ENCODE measurements at places on chromosomes 4 and X. TPM values are rescaled to one million over a fixed set of nuclear protein-coding genes. Genes with fewer than 3 reads are reported as not detected.

DNA sequence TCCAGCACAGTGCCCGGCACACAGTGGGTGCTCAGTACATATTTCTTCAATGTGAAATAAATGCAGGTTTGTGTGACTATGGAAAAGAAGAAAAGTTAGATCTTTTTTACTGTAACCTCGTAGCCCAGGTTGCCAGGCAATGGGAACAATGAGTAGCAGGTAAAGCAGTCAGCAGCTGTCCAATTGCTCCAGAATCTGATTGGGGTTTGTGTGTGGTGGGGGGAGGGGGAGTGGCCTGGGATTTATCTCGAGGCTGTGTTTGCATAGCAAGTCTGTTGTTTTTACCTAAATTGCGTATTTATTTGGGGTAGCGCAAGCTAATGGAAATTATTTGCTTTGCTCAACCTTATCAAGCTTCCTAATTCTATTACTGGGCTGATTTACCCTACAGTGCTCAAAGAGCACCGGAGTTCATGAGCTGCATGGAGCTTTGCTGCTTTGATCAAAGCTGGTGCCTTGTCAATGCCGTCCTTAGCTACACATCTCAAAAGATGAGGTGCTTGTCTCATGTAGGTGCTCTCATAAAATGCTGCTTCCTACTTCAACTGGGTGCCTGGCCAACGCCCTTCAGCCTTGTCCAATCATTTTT lies 145.0 kb upstream of the DGKK start:
- DNase-seq = no peak

GRCh38 chrX:71282514-71283402 lies 677 bp upstream of the NONO start:
- DNase-seq = no peak

- no peak for DNase-seq
Measured at GRCh38 chr4:170758988-170759387, 669.2 kb upstream of the AADAT start.

- no peak for DNase-seq
Measured at GRCh38 chrX:1743663-1744062, 128.8 kb downstream of the ASMT start.

- no peak for DNase-seq
Measured at GRCh38 chrX:136523770-136524169, 8.2 kb upstream of the VGLL1 start.

GRCh38 chr4:8387194-8387593 lies 53.3 kb downstream of the ACOX3 start:
- no peak for DNase-seq

DNA sequence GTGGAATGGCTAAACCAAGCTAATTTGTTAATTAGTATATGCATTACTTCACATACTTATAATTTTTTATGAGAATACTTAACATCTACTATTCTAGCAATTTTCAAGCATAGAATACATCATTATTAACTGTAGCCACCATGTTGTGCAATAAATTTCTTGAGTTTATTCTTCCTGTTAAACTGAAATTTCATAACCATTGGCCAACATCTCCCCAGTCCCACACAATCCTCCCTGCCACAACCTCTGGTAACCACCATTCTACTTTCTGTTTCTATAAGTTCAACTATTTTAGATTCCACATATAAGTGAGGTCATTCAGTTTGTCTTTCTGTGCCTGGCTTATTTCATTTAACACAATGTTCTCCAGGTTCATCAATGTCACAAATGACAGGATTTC lies 208.5 kb downstream of the PPP4R3C start:
- no peak for DNase-seq

- no peak for DNase-seq
Measured at GRCh38 chrX:110315551-110315950, 2.3 kb downstream of the AMMECR1 start.

- DNase-seq = peak; percentile 30
Measured at GRCh38 chr4:94621491-94622080, 136.2 kb upstream of the BMPR1B start.

DNA sequence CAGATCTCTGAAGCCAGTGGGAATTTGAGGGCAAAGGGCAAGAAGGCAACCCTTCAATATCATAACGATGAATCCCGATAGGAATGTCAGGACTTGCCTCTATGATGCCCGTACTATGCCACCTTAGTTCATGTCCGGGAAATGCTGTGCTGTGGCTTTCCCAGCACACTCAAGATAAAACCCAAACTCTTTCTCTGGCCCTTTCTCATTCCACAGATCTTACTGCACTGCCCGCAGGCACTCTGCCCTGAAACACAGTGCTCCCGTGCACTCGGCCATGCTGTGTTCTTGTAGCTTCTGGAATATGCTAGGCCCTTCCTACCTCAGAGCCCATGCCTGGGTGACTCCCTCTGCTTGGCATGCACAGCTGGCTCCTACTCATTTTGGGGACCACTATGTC lies 26.3 kb downstream of the SORCS2 start:
- no peak for DNase-seq

DNA sequence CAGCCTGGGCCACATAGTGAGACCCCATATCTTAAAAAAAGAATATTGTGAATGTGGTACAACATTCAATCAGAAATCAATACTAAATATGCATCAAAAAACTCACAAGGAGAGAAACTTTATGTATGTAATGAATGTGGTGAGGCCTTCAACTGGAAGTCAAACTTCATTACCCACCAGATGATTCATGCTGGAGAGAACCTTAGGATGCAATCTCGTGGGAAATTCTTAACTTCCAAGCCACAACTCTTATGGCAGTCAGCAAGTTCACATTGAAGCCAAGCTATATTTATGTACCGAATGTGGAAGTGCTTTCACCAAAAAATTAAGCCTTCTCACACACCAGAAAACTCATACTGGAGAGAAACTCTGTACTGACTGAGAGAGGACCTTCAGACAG lies 84.5 kb upstream of the UXT start:
- no peak for DNase-seq

The AFM gene
- 15.1 TPM for polyA plus RNA-seq

The RBBP7 gene
- 198 TPM for polyA plus RNA-seq
